ENCODE measurements at places on chromosomes 3 and 15.

DNA sequence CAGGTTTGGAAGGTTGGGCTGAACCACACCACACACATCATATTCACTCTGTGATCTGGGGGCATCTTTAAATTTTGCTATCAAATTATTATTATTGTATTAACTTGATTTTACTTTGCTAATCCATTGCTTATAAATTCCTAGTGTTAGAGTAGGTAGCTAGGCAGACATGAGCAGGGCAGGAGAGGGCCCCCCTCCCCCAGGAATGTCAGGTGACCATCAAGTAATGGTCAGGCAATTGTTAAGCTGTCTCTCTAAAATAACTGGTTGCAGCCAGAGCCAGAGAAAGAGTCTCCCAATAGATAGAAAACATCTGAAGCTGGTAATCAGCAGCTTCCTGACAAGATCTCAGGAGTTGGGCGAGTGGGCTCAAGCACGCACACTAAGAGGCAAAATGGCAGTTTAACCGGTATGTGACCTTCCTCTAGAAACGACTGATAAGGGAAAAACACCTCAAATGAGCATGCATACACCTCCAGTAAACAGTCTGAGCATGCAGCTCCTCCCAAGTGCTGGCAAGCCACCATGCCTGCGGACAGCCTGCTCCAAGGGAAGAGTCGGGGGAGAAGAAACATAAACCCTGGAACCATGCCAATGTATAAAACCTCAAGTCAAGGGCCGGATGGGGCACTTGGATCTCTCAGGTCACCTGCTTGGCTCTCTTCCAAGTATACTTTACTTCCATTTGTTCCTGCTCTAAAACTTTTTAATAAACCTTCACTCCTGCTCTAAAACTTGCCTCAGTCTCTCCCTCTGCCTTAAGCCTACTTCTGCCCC is 3.1 kb upstream of the CXCR6 start:
- peak; percentile 20 for DNase-seq

DNA sequence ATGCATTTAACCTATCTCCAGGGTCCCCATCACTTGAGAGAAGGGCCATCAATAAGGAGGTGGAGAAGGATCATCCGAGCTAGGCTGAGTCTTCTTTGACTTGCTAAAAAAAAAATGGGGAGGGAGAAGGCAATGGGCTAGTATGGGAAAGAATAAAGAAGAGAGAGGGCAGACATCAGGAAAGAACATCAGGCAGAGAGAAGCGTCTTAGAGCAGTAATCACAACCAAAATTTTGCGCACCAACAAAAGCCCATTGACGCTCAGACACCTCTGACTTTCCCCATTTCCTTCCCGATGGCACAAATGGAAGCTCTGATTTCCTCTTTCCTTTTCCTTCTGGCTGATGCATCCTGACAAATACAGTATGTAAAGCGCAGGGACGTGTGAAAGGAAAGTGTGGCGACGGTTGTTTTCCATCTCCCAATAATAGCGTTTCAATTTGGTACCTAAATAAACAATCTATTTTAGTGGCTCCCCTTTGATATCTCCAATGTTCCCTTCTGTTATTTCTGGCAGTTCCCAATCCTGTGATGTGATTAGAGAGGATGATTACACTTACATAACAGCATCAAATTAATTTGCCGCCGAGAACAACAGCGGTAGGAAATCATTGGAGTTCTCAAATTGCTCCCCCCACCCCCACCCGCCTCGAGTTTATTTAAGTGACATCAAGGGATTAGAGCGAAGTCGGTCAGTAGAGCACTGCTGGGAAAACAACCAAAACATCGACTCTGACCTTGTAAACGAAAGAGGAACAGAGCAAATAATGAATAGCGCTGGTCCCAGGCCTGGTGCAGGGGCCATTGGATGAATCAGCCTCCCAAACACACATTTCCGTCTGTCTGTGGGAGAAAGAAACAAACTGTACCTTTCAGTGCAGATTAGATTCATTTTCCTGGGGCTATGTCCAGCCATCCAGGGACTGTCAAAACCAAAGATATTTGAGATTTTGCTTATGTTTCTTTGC is 273.3 kb upstream of the ICE2 start:
- peak; percentile 27 for DNase-seq

- DNase-seq = no peak
Measured at GRCh38 chr15:61511756-61512155, 282.7 kb upstream of the RORA start.

GRCh38 chr3:9715764-9716437 is 12.3 kb downstream of the CPNE9 start:
- no peak for DNase-seq

DNA sequence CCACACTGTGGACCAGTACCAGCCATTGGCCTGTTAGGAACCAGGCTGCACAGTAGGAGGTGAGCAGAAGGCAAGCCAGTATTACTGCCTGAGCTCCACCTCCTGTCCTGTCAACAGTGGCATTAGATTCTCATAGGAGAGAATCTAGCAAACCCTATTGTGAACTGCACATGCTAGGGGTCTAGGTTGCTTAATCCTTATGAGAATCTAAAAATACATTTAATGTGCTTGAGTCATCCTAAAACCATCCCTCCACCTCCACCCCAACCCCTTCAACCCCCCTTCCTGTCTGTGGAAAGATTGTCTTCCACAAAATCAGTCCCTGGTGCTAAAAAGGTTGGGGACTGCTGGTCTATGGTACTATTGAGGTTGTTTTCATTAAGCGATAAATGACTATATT is 49.3 kb upstream of the KCNAB1 start:
- DNase-seq = no peak

Data from upper lobe of left lung (tissue), 6 donors.